ENCODE measurements at places on chromosomes 4 and X.

DNA sequence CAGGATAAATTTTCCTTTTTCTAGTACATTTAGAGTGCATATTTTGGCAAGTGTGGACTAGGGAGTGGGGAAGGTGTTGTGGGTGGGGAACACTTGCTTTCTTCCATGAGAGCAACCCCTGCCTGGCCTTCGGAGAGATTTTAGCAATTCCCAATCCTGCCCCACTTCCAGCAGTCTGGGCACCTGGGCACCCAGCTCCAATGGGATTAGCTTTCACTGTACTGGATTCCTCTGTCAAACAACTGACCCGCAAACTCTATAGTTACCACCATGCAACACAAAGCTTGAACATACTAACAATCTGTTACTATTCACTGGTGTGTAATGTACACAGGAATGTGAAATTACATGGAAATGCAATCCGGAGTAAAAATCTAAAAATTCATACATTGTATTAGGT is 50.3 kb downstream of the SH3RF1 start:
- no peak for DNase-seq

GRCh38 chrX:155966876-155967275 is 30.6 kb upstream of the IL9R start:
- DNase-seq = no peak

- no peak for DNase-seq
Measured at GRCh38 chrX:71998836-71999509, 88.3 kb downstream of the NHSL2 start.

GRCh38 chrX:20394451-20394850 is 127.7 kb upstream of the RPS6KA3 start:
- DNase-seq = no peak

- DNase-seq = no peak
Measured at GRCh38 chr4:65337371-65337770, 332.9 kb downstream of the EPHA5 start.

- no peak for DNase-seq
Measured at GRCh38 chr4:54542540-54543041, 115.2 kb upstream of the KIT start.

GRCh38 chr4:29565256-29565655 is 1154.9 kb upstream of the PCDH7 start:
- no peak for DNase-seq

DNA sequence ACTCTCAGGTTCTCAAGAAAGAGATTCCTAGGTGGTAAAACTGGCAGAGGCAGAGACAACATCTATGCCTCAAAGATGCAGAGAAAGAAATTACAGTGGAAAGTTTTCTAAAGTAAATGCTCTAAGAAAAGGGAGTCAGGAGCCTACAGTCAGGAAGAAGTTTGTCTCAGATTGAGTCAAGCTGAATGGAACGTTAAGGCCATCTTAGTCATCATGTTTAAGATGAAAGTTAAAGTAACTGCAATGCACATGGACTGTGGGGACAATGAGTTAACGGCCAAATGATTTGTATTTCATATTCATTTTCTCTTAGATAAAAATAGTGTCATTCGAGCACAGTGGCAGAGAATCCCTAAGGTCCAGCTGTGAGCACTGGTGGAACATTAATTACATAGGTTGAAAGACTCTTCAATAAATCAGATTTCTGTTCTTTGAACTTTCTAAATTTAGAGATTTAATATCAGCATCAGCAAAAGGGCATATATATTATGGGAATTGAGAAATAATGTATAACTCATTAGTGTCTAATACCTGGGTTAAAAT is 384.6 kb downstream of the DTHD1 start:
- DNase-seq = no peak

DNA sequence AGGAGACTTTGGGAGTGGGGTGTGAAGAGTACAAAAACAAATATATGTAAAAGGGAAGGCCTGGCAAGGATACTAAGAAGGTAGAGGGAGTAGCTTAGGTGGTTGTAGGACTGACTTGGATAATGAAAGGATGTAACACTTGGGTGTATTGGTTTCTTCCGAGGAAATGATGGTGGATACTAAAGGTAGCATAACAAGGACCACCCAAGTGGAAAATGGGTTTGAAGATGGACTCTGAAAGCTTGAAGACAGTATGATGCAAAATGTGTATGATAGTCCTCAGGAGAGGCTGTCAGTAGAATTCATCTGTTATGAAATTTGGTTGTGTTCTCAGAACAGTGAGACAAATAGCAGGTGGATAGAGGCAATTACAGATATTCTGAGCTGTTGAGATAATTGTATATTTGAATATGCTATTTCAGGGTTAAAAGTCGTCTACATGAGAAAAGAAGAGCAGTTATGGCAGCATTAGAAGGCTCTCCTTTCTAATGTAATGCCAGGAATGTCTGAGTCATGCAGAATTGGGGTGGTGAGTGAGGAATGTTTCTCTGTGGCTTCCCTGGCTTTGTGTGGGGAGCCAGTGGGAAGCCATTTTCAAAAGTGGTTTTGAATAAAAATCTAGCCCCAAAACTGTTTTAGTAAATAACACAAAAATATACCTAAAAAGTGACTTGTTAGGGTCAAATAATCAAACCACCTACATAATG is 75.6 kb downstream of the FHIP1A start:
- DNase-seq = no peak

DNA sequence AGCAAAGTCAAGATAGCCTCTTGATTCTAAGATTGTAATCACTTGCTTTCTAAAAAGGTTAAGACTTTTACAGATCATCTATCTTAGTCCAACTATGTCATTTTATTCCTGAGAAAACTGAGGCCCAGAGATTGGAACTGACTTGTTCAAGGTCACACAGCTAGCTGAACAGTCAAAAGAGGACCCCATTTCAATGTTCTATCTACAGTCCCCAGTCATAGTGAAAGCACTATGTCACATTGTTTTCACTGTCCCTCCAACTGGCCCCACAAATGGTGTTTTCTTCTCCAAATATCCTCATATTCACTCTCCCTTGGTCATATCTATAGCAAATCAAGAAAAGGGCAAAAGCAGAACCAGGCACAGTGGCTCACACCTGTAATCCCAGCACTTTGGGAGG is 145.2 kb downstream of the OPHN1 start:
- no peak for DNase-seq

GRCh38 chr4:125505621-125506020 is 190.9 kb downstream of the FAT4 start:
- DNase-seq = no peak

GRCh38 chrX:139560221-139560620 is 29.7 kb downstream of the F9 start:
- DNase-seq = no peak

DNA sequence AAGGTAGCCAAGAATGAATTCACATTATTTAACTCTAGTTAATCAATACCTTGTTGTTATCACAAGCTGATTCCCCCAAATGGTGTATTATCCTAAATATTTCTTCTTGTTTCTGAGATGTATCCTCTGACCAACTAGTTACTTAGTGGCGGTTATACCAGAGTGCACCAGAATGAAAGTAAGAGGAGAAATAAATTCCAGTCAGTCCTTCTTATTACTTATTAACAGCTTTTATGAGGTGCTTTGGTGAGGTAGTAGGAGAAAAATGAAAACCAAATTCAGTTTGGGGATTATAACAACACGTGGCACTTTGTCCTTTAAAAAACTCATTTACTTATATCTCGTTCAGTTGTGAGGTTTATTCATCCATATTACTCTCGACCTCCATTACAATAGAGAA is 101.9 kb downstream of the AMMECR1 start:
- no peak for DNase-seq

GRCh38 chr4:3639613-3640586 is 107.7 kb upstream of the LRPAP1 start:
- no peak for DNase-seq

DNA sequence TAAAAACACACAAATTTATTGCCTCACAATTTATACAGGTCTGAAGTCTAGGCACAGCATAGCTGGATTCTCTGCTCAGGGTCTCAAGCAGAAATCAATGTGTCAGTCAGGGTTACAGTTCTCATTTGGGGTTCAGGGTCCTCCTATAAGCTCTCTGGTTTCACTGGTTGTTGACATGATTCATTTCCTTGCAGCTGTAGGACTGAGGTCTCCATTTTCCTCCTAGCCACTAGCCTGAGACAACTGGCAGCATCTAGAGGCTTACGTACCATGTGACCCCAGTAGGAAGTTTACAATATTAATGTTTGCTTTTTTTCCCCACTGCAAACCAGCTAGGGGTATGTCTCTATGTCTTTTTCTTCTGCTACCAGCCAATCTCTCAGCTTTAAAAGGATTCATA is 102.5 kb downstream of the CPEB2 start:
- DNase-seq = no peak

DNA sequence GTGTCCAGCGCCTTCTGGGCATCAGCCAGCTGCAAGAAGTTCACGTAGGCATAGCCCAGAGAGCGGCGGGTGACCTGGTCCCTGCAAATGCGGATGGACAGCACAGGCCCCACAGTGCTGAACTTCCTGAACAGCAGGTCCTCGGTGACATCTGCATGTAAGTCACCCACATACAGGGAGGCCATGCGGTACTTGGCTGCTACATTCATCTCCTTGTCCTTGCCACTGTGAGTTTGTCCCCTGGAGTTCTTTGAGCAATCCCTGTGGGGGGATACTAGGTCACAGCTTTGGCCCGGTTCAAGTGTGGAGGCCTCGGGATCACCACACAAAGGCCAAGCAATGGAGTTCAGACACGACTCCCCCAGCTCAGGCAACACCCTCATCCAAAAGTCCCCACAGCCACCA is 776 bp downstream of the PABPC4L start:
- DNase-seq = no peak

DNA sequence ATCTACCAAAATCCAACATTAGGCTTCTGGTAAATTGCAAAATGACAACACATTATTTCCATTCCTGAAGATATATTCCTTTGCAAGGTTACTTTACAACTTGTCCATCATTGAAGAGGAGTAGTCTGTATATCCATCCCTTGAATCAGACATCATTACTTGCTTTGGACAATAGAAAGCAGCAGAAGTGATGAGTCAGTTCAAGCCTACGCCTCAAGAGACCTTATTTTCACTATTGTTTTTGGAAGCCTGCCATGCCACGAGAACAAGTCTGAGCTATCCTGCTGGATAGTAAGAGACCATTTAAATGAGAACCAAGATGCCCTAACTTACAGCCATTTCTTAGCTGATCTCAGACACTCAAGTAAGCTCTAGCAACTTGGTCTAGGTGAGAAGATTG is 246.0 kb upstream of the HHIP start:
- no peak for DNase-seq

GRCh38 chr4:181959121-181959520 is 284.1 kb upstream of the TENM3 start:
- no peak for DNase-seq

- DNase-seq = peak; percentile 9
Measured at GRCh38 chrX:13647709-13648212, 5.2 kb upstream of the TCEANC start.

- DNase-seq = no peak
Measured at GRCh38 chr4:85152480-85152879, 186.0 kb upstream of the WDFY3 start.

DNA sequence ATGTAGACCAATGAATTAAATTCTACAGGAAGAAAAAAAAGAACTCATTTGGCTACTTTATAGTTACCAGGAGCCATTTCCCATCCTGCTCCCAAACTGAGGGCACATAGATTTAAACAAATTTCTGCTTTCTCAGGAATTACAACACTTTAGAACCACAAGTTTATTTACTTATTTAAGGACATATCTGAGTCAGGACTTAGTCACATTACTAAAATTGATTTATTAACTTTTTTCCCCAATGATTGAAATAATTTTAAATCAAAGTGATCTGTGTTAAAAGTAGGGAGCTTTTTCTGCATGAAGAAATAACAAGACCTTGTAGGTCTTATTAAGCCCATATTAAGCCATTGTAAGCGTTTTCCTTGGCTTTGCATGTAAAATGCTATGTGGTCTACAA is 291.0 kb upstream of the HAND2 start:
- DNase-seq = no peak

DNA sequence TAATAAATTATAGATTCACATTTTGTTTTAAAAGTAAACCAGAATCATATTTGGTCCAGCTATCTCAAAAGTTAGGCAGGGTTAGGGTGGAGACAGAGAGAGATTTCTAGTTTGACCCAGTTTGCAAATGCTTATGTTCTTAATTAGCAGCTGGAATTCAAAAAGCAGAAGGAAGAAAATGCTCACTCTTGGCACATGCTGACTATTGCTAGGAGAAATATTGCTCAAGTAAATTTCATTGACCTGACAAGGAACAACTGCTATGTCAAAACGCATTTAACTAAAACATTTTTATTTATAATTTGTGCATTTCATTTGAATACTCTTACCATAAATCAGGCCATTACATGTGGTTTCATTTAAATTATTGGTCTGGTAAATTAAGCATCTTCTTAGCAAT is 131.8 kb downstream of the GLRA3 start:
- no peak for DNase-seq

- no peak for DNase-seq
Measured at GRCh38 chrX:124030520-124030919, 69.0 kb downstream of the STAG2 start.

- no peak for DNase-seq
Measured at GRCh38 chr4:123250843-123251242, 145.8 kb upstream of the SPRY1 start.

GRCh38 chrX:107849747-107850421 is 24.2 kb downstream of the MID2 start:
- DNase-seq = no peak

GRCh38 chr4:142713282-142714030 is 132.6 kb downstream of the INPP4B start:
- no peak for DNase-seq

DNA sequence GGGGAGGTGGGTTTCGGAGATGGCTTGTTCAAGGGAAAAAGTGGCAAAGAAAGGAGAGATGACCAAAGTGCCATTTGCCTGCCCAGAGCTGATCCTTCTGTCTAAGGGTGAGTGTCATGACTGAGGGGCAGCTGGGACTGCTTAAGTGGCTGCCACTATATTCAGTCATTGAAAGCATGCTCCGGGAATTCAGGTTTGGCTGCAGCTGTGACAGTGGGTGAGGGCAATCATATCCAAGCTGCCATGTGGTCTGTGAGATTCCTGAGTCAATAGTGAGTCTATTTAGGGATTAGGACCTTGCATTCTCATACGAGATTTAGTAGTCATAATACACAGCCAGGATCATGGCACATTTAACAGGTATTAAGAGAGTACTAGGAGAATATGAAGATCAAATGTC is 138.8 kb upstream of the BANK1 start:
- DNase-seq = no peak

- no peak for DNase-seq
Measured at GRCh38 chr4:14247767-14248166, 620.2 kb upstream of the BOD1L1 start.

DNA sequence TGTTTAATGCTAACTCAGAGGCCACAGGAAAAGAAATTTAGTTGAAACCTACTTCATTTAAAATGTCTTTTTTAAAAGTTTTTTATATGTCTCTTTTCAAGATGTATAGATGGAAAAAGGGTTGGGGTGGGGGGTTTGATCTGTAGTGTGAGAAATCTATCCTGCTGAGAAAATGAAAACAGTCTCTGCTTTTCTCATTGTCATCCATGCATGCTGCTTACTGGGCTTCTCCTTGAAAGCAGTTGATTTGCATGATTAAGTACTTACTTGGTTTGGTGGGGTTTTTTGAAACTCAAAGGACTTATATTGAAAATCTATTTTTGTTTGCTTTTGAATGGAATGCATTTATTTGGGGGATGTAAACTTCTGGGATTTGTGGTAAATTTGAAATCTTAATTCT is 313.6 kb upstream of the DKK2 start:
- no peak for DNase-seq

GRCh38 chr4:87067124-87067885 is 132.5 kb downstream of the AFF1 start:
- DNase-seq = no peak

All from stimulated activated CD8-positive, alpha-beta memory T cell treated with anti-CD3 and anti-CD28 coated beads, Interleukin-2, amount 100 ng/mL, for 1 hour (primary cell).